ENCODE measurements at places on chromosomes 12 and 14.

GRCh38 chr12:63313139-63313538 lies 162.1 kb upstream of the AVPR1A start:
- no peak for DNase-seq

- no peak for DNase-seq
These were observed 224.4 kb downstream of the FBXL14 start for GRCh38 chr12:1369938-1370500.

GRCh38 chr14:92475451-92476187 lies 38.0 kb upstream of the RIN3 start:
- DNase-seq, result no peak

GRCh38 chr14:105913221-105913620 lies 386.8 kb downstream of the TMEM121 start:
- no peak for DNase-seq

- DNase-seq, result no peak
These were observed 54.8 kb upstream of the PLEKHA5 start for GRCh38 chr12:19074700-19075099.

DNA sequence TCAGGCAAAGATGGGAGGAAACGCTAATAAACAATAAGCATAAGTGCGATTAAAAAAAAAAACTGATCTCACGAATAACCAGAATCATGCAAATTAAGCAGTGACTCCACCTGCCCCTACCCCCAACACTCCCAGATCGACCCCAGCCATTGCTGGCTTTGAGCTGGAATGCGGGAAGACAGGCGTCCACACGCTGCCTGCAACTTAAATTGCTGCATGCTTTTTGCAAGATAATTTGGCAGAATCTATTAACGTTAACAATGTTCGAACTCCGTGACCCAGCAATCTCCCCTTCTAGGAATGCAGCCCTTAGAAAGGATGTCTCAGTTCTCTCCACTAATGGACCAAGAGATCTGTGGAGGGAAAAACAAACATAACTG lies 935 bp upstream of the CKB start:
- no peak for DNase-seq

DNA sequence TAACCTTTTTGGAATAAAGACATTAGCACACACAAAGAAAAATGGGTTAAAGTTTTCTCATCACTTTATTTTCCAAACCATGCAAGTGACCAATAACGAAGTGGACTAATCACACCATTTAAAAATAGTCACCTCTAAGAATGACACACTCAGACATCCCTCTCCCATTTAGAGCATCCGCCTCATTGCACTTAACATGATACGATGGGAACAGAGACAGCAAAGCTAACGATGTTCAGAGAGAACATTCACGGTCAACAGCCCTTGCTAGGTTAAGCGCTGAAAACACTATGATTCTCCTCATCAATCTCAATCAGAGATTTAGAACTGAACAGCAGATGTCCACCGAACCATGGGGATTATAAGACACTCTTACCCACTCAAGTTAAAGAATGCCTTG lies 35.8 kb downstream of the NIN start:
- no peak for DNase-seq

- no peak for DNase-seq
These were observed 80.5 kb downstream of the BCL11B start for GRCh38 chr14:99191395-99192027.
